ENCODE measurements at places on chromosomes 2 and 18.
A peak's percentile ranks its signal among the peaks of the same experiment; 100 is the strongest.

DNA sequence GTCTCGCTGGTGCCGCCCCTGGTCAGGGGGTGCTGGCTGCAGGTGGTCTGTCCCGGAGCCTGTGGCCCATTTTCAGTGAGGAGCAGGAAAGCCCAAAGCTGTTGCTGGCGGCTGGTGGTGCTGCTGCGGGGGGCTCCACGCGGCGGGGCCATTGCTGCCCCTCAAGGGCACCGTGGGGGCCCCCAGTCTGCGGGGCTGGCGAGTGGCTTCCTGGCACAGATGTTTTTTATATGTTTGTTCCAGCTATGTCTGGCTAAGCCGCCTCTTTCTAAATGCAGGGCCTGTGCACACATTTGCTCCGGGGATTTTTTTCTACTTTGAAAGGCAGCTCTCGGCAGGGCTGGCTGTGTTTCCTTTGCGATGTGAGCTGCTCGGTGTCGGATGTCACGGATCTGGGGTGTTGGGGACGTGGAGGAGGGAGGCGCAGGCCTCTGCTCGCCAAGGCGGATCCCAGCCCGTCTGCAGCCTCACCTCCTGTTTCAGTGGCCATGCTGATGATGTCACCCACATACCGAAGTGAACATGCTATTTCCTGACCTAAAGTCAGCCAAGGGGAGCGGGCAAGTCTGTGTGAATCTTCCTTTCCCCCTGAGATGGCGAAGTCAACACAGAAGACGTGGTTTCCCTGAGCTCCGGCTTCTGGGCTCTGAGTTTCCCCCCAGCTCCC, 112.0 kb upstream of the CTDP1 start:
- no peak for DNase-seq

GRCh38 chr2:36184848-36185247, 170.7 kb upstream of the CRIM1 start:
- DNase-seq, result no peak

- DNase-seq, result peak; percentile 72
Observed at GRCh38 chr2:64831134-64831976, 157.8 kb upstream of the SLC1A4 start.

DNA sequence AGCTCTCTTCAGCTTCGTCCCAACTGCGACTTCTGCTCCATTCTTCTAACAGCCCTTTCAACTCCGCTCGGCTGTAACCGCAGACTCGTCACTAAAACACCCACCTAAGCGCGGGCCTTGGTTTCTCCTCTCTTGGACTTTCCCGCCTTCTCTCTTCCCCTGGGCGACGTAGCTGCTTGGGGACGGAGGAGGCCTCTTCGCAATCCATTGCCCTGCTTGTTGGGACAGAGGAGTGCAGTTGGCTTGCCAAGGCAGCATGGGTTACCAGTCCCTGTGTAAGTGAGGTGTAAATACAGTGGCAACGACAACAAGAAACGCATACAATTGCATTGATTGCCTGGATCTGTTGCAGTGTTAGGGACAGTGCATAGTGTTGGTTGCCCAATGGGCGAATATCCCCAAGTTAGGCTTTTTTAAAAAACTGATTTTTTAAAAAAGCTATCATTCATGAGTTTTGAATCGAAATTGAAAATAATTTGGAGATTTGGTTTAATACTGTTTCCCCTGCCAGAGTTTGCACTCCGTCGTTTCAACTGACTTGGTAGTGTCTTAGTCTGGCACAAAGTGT, 484 bp upstream of the DARS1 start:
- no peak for DNase-seq

- no peak for DNase-seq
Observed at GRCh38 chr18:50061876-50062517, 132.9 kb downstream of the MYO5B start.

GRCh38 chr2:163970058-163970813, 234.4 kb upstream of the FIGN start:
- no peak for DNase-seq

- no peak for DNase-seq
Observed at GRCh38 chr2:78701546-78701945, 324.0 kb upstream of the REG3G start.

DNA sequence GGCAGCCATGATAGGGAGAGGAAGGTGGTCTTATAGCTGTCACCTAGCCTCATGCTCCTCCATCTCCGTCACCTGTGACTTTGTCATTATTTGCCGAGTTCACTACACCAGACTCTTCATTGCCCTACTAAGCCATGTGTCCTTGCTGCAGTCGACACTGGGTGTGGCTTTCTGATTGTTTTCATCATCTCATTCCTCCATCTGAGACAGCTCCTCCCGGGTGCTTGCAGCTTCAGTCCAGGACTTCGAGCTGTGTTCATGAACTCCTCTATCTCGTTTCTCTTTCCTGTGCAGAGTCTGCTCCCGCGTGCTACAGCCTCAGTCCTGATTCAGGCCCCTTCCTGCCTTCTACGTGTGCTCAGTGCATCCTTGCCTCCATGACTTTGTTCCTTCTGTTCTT, 295.1 kb upstream of the TNP1 start:
- DNase-seq, result no peak

DNA sequence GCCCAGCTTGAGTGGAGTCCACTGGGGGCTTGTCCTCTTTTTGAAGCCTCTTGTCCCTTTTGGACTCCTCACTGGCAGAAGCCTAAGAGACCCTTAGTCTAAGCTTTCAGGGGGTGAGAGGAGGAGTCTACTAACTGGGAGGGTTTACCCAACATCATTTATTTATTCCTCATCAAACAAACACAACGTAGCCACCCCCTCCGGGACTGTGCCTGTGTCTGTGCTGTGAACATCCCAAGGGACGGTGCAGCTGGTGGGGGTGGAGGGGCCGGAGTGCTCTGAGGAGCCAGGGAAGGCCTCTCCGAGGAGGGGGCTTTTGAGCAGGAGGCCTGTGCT, 42.7 kb upstream of the TAF1B start:
- DNase-seq, result no peak

- no peak for DNase-seq
Observed at GRCh38 chr2:180412219-180412618, 405.1 kb upstream of the CWC22 start.

GRCh38 chr18:33372442-33372841, 68.1 kb downstream of the CCDC178 start:
- no peak for DNase-seq

DNA sequence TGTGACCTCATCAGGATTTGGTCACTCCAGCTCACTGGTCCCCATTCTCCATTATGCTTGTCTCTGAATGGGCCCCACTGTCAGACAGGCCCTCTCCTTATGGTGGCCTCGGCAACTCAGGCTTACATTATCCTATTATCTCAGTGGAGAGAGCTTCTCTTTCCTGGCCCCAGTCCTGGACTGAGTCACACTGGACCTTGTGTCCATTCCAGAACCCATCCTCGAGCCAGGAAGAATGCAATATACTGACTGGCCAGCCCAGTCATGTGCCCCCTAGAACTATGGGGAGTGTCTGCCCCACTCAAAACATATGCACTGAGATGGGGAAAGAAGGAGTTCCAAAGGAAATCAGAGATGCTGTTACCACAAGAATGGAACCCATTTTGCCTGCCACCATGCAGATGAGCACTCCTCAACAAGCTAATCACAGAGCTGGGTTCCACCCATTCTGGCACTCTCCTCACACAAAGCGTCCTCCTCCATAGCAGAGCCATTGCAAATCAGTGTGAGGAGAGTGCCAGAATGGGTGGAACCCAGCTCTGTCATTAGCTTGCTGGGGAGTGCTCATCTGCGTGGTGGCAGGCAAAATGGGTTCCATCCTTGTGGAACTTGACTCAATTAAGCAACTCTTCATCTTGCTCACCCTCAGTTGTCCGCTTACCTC, 71.9 kb downstream of the CHRNA1 start:
- peak; percentile 72 for DNase-seq

- DNase-seq, result no peak
Observed at GRCh38 chr2:241064008-241064801, 37.9 kb downstream of the MTERF4 start.

- peak; percentile 31 for DNase-seq
Observed at GRCh38 chr2:177753682-177754491, 318.7 kb downstream of the PDE11A start.

DNA sequence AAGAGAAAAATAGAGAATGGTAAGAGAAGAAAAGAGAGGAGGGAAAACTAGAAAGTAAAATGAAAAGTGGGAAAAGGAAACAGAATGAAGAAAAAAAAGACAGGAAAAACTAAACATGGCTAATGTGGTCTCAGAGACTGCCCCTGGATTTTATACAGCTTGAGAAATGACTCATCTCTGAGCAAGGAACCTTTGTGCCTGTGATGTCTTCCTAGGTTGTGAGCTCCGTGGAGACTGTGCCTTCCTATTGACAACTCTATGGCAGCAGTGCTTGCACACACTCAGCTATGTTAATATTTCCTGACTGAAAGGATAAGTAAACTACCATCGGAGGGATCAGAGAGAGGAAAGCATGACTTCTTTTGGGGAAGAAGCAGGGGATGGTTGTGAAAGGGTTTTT, 203.8 kb downstream of the RDH14 start:
- DNase-seq, result no peak

- no peak for DNase-seq
Observed at GRCh38 chr2:126874961-126875360, 23.7 kb upstream of the TEX51 start.

DNA sequence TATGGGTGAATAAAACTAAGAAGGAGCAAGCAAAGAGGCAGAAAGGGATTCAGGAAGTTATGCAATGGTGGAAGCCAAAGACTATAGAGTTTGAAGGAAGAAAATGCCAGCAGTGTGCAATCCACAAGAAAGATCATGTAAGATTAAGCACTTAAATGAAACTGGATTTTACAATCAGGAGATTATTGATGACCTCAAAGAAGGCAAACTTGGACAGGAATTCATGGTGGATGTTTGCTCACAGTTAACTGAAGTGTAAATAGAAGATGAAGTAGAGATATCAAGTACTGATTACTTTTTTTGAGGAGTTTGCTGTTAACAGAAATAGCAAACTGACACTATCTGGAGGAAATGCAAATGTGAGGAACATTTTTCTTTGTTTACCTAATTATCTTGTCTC, 308.9 kb downstream of the RND3 start:
- DNase-seq, result no peak

DNA sequence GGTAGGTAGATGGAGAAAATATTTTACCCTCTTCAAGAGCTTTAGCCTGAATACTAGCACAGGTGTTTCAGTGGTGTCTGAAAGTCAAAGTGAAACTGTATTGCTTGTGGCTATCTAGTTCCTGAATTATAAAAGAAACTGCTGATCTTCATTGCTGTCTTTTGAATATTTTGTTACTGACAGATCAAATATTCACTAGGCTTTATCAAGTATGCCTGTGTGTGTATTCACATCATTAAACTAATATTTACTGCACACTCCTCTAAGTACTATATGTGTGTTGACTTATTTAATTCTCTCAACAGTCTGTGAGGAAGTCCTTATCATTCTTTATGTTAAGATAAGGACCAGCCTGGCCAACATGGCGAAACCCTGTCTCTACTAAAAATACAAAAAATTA, 139.6 kb downstream of the SOCS6 start:
- no peak for DNase-seq

DNA sequence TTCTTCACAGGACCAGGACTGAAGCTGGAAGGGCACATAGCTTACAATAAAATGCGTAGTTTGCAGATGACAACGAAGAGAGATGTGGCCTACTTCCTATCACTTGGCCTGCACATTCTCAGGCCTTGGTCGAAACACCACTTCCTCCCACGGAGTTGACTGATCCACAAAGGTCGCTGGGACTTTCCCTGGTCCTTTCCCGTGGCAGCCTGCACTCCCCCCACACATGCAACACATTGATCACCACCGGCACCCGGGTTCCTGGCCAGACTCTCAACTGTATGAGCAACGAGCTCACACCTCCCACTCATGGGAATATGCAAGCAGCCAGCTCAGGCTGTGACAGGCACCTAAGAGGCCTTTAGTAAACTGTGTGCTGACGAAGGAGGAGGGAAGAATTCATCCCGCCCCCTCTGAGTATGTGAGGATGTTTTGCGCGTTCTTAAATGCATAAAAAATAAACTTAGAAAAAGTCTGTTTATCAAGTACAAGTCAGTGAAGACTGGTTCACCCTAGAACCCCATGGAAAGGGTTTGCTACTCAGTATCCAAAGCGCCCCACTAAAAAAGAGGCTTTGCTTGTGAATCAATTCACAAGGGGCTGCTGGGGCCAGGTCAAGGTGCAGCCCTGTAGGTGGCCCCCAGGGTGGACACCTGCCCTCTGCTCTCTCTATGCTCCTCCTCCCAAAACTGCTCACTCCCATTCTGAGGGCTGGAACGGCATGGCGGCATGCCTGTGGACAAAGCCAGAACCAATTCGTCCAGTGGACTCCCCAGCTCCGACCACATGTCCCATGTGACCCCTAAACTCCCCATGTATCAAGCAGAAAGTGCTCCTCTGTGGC, 154.3 kb downstream of the EIPR1 start:
- no peak for DNase-seq

DNA sequence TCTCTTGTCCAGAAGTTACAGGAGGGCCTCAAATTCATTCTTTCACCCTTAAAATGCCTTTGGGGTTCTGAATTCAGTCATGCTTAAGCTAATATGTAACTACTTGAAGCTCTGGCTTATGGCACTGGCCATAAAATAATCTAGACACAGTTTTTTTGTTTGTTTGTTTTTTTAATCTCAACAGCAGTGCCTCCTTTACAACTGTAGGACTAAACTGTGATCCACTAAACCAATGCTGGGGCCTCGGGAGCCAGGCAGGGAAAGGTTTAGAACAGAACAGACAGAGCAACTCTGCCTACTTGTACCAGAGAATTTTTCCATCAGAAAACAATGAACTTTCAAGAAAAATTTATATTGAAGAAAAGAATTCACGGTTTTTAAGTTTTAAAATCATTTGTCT, 1.7 kb downstream of the STAM2 start:
- no peak for DNase-seq

DNA sequence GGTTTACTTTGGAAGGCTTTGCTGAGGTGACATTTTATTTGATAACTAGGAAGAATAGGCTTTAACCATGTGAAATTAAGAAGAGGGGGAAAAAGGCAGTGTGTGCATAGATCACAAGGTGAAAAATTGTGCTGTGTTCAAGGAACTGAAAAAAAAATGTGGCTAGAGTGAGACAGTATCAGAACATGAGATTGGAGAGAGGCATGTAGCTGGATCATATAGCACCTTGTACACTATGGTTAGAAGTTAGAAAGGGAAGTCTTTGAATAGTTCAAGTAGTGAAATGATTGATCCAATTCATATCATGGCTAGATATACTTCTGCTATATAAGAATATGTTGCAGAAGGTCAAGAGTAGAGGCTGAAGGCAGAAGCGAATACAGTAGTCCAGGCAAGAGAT, 12.3 kb upstream of the TNFRSF11A start:
- DNase-seq, result no peak

- no peak for DNase-seq
Observed at GRCh38 chr2:208101716-208102631, 22.4 kb downstream of the CRYGD start.

DNA sequence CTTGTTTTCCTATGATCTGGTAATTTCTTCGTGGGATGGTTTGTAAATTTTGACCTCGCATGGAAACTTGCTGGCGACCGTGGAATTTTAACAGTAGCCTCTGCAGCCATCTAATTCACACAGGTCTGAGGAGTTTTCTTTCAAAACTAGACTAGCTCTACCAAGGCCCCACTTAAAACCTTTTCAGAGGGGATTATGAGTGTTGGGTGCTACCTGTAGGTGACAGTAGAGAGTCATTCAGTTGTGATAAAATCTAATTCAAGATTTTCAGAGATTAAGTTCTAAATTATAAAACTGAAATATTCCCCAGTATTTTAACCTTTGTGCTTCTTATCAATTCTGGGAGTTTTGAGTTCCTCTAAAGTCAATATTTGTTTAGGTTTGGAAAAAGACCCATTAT, 31.0 kb downstream of the THSD7B start:
- DNase-seq, result no peak

Data from hippocampal formation (tissue), 2 donors.